ENCODE measurements at places on chromosomes 7 and 10. TPM values are rescaled to one million over a fixed set of nuclear protein-coding genes. Genes with fewer than 3 reads are reported as not detected.

Gene GNAT3
- not detected for total RNA-seq

Gene VWA2
- total RNA-seq, result 0.04 TPM

Gene SEMA3C
- total RNA-seq, result 270 TPM

Gene DENND10
- total RNA-seq, result 32.5 TPM

Gene LIPJ
- 0.13 TPM for total RNA-seq

All from muscle of leg (tissue), 16 donors.